ENCODE measurements at places on chromosomes 3 and 15.

GRCh38 chr3:71152892-71153265 is 430.6 kb downstream of the FOXP1 start:
- DNase-seq: no peak

- DNase-seq: no peak
Observed at GRCh38 chr3:133112666-133113065, 74.5 kb downstream of the TMEM108 start.

GRCh38 chr15:46496491-46497115 is 861.8 kb downstream of the SQOR start:
- no peak for DNase-seq

- DNase-seq: no peak
Observed at GRCh38 chr3:138394156-138394555, 40.3 kb upstream of the ESYT3 start.

DNA sequence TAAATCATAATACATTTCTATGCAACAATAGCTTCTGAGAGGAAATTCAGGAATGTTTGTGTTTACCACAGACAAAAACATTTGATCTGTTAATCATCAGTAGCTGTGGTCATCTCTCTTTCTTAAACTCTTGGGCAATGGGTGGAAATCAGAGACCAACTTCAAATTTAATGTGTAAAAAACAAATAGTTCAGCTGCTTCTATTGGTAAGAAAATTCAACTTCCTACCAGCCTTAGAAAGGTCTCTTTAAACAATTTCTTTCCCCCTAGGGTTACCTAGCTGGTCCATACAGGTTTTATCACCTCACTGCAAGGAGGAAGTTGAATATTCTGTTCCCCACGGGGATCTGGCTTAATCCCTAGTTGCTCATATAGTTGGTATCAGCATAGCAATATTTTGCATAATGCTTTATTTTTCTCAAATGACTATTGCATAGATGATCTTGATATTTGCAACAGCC is 20.3 kb upstream of the PPP4R2 start:
- no peak for DNase-seq

DNA sequence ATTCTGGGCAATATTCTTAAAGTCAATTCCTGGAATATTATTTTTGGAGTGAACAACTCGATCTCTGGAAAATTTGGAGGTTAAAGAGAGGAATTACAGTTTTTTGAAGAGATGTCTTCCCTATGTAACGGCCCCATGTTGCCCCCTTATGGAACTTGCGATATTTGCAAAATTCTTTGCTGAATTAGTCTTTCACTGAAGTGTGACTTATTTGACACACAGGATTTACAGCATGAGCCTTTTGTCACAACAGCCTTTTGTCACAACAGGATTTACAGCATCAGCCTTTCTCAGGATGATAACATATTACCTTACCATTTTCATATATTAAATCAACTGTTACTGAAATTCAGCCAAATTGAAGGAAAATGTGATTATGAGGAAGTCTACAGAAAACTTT is 37.8 kb upstream of the SPTSSB start:
- peak; percentile 11 for DNase-seq

- DNase-seq: no peak
Observed at GRCh38 chr15:69578787-69579583, 126.4 kb downstream of the RPLP1 start.

- no peak for DNase-seq
Observed at GRCh38 chr3:49257187-49257586, 19.8 kb downstream of the C3orf62 start.

DNA sequence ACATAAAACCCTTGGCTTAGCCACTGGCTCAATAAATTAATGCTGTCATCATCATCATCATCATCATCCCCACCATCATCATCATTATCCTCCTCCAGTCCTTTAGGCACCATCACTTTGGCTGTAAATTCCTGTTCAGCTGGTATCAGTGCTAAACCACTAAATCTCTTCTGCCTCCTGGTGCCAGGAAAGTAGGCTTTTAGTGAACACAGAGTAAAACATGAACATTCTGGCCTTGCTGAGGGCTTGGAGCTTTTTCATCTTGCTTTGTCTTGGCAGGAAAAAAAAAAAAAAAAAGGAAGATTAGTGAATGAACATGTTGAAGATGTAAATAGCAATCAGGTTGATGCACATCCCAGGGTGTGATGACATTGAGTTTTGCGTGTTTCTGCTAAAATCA is 67.3 kb upstream of the EIF1B start:
- no peak for DNase-seq

DNA sequence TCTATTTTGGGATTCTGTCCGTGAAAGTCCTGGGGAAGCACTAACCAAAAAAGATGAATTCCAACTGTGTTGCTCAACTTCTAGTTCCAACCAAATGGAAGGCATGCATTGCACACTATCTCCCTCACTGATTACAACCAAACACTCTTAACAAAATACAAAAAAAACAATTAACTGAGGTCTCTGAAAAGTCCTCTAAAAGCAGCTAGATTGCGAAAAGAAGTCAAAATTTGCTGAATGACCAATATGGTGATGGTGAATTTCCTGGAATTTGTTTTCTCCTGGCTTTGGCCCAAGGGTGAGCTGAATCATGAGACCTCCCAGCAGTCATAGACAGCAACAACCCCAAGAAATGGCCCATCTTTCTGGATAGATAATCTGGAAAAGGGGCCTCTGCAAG is 28.3 kb downstream of the CYP19A1 start:
- DNase-seq: no peak

GRCh38 chr15:81941479-81941878 is 104.3 kb downstream of the MEX3B start:
- DNase-seq: no peak

- no peak for DNase-seq
Observed at GRCh38 chr3:161630794-161631193, 134.2 kb downstream of the OTOL1 start.

DNA sequence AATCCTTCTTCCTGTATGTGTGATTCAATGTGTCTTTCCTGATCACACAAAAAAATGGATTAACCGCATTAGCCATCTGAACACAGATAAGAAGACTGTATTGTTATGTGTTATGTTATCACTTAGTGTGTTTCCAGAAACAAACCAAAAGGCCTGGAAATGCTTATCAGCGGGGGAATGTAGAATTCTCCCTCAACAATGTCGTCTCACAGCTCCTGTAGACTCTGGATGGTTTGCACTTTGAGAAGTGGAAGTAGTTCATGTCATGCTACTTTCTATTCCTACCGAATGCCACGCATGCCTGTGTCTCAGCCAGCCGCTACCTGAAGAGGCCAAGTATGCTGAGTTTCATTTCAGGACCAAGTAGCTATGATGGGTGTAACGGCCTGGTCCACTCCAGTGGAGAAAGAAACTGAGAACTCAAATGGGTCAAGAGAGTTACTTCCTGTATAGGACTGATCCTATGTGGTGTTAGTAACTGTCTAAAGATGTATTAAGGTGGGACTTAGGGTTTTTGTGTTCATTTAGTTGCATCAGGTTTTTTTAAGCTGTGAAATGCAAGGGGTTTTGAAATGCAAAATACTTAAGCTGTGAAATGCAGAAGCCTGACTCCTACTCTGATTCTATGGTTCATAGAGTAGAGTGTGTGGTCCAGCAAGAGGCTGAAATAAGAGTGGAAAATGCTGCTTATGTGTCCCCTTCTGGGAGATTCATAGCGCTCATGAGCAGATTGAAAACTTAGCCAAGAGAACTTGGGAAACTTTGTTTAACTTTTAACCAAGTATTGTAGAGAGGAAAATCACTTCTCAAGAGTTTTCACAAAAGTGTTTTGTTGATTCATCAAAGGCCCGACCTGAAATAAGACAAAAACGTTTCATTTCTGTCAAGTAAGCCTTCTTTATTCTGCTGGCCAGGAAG is 118.5 kb upstream of the LMOD3 start:
- no peak for DNase-seq

DNA sequence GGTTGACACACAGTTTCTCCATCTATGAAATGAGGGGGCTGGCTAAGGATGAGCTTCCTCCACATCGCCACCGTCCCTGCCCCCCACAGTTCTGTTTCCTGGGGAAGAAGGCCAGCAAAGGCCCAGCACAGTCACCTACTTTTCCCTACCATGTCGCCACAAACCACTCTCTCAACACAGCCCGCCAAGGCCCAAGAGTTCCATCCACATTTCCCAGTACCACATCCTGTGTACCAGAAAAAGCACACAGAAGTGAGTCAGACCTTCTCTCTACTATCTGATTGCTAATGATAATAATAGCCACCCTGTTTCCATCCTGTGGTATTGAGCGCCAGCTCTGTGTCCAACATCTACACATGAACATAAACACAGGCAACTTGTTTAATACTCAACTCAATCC is 30.3 kb upstream of the C15orf39 start:
- DNase-seq: no peak

DNA sequence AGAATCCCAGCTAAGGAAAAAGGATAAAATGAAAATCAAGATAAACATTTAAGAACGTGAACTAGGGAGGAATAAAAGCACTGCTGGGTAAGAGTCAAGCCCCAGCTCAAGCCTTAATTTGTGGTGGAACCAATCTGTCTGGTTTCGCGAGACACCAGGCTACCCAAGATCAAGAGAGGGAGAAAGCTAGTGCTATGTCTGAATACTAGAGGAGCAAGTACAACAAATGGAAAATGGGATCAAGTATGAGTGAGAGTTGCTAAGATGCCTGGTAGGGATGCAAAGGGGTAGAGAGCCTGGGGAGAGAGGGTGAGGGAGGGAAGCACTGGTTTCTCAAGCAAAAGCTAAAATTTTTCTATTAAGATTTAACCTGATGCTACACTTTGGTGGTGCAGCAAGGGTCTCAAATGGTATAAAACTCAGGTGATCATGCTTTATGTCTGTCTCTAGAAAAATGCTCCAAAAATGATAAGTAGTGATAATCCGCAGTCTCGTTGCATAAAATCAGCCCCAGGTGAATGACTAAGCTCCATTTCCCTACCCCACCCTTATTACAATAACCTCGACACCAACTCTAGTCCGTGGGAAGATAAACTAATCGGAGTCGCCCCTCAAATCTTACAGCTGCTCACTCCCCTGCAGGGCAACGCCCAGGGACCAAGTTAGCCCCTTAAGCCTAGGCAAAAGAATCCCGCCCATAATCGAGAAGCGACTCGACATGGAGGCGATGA is 1.7 kb upstream of the SETD5 start:
- no peak for DNase-seq

- no peak for DNase-seq
Observed at GRCh38 chr3:12773710-12774086, 14.6 kb upstream of the TMEM40 start.

- no peak for DNase-seq
Observed at GRCh38 chr3:99429502-99429901, 208.9 kb upstream of the COL8A1 start.

- DNase-seq: no peak
Observed at GRCh38 chr3:46472736-46473135, 8.0 kb upstream of the LTF start.

DNA sequence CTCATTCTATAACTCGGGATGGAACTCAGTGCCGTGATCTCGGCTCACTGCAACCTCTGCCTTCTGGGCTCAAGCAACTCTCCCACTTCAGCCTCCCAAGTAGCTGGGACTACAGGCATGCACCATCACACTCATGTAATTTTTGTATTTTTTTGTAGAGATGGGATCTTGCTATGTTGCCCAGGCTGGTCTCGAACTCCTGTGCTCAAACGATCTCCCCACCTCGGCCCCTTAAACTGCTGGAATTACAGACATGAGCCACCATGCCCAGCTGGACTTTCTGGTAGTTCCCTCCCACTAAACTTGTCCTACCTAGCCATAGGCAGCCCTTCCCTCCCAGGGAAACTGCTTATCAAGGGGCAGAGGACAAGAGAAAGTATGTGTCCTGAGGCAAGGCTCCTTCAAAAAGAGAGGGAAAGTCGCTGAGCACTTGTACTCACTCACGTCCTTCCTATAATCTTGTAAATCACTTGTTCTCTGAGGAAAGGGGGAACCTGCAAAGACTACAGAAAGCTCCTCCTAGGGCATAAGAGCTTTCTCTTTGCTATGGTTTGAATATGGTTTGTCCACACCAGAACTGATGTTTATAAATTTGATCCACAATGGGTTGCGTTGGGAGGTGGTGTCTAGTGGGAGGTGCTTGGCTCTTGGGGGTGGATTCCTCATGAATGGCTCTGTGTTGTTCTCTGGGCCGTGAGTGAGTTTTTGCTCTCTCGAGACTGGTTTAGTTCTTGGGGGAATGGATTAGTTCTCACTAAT is 13.6 kb upstream of the TBL1XR1 start:
- no peak for DNase-seq

- DNase-seq: no peak
Observed at GRCh38 chr15:55770806-55771205, 27.9 kb upstream of the PRTG start.

DNA sequence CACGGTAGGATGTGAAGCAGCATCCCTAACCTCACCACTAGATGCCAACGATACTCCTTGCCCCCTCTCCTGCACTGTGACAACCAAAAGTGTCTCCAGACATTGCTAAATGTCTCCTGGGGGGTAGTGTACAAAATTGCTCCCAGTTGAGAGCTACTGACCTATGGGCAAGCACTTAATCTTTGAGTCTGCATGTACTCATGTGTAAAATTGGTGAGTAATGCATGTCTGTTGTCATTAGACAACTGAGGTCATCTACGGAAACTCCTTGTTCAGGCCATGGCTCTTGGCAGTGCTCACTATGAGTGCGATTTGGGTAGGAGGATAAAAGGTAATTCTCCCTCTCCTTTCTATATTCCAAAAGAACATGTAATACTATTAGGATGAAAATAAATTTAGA is 29.2 kb downstream of the PDHB start:
- no peak for DNase-seq

- DNase-seq: no peak
Observed at GRCh38 chr15:94238539-94239118, 7.3 kb downstream of the MCTP2 start.

GRCh38 chr3:191139736-191140135 is 59.3 kb upstream of the OSTN start:
- DNase-seq: no peak

DNA sequence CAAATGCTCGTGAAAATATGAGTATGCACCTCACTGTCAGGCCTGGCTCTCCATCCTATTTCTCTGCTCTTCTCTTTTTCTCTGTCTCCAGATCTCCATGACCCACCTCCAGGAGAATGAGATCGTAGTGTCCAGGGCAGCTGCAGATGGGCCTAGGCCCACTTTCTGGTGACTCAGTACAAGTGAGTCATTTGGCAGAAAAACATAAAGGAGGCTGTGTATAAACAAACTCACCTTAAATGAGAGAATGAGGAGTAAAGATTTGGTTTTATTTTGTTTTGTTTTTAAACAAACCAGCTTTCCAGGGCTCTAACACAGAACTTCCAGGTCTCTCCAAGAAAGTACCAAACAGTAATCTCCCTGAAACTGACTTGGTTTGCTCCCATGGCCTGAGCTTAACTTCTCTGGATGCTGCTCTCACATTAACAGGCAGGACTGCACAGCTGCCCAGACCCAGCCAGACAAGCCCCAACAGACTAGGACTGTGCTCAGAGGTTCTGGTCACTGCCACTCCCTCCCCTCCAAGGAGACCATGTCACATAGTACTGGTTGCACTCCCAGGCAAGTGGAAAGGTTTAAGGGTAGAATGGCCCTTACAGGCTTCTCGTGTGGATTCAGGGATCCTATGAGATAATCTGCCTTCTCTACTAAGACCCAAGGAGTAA is 1.5 kb upstream of the HEG1 start:
- no peak for DNase-seq
